ENCODE measurements at places on chromosomes 12 and 14.

GRCh38 chr12:116434155-116435011 lies 124.8 kb upstream of the MAP1LC3B2 start:
- no peak for DNase-seq

GRCh38 chr14:50862036-50862570 lies 9.8 kb upstream of the ABHD12B start:
- no peak for DNase-seq

DNA sequence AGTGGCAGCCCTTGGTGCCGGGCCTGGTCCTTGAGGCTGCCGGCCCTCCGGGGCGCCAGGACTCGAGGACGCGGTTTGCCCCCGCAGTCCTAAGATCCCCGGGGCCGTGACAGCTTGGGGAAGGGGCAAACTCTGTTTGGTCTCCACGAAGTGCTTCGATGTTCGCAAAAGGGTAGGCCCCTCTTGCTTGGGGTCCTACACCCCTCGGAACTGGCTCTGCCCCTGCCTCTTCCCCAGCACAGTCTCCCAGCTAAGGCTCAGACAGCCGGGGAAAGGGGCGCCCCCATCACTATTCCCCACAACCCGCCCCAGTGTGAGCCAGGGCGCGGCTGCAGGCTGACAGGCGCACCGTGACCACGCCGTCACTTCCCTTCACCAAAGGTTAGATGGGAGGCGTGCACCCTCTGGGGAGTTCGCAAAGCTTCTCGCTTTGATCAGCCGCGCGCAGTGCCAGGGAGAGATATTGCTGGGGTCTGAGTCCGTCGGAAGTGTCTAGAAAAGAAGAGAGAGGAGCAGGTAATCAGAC lies 7.2 kb upstream of the OTX2 start:
- no peak for DNase-seq

GRCh38 chr12:111102102-111102739 lies 181.8 kb upstream of the MYL2 start:
- no peak for DNase-seq

DNA sequence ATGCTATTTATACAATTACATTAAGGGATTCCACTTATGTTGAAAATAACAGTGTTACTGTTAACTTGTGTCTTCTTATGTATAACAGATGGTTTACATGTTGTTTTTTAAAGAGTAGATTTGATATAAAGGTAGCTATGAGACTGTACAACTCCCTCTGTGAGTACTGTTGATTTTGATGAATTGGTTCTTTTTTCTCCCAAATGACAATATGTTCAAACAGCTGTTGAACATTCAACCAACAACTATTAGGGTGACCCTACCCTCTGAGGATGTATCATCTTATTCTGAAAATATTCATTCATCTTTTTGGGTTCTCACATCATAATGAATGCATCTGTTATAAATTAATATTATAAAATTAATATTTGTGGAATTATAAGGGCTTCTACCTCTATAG lies 456.9 kb upstream of the MGAT4C start:
- DNase-seq = no peak

GRCh38 chr14:88323523-88324199 lies 592 bp upstream of the KCNK10 start:
- DNase-seq = peak; percentile 7

GRCh38 chr14:93749076-93749420 lies 39.2 kb downstream of the PRIMA1 start:
- no peak for DNase-seq

GRCh38 chr14:105324080-105324778 lies 9.7 kb downstream of the PACS2 start:
- no peak for DNase-seq

- no peak for DNase-seq
Measured at GRCh38 chr12:71041476-71041875, 116.3 kb downstream of the TSPAN8 start.

- no peak for DNase-seq
Measured at GRCh38 chr12:104544836-104545235, 88.1 kb downstream of the CHST11 start.

DNA sequence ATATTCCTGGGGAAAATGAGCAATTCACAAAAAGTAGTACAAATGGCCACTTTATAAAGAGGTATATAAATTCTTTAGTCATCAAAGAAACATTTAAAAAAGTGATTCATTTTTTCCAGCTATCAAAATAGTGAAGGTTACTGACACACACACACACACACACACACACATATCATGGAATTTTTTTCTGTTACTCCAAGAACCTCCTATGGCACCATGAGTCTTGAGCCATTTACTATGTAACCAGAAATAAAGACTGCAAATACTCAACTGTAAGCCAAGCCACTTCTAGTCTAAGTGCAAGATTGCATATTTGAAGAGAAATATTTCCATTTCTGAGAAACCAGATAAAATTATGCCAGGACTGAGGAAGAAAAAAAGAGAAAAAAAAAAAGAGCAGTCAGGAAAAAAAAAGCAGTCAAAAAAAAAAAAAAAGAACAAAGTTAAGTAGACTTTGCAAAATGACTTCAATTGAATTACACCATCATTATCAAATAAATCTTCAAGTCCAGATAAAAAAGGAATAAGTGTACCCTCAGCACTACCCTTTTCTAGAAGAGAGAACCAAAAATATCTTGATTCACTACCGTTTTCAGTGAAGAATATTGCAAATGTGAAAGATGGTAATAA lies 275.7 kb downstream of the DAD1 start:
- no peak for DNase-seq

GRCh38 chr12:68953536-68953935 lies 20.6 kb upstream of the CPM start:
- no peak for DNase-seq
